ENCODE measurements at places on chromosomes 7 and 10.

DNA sequence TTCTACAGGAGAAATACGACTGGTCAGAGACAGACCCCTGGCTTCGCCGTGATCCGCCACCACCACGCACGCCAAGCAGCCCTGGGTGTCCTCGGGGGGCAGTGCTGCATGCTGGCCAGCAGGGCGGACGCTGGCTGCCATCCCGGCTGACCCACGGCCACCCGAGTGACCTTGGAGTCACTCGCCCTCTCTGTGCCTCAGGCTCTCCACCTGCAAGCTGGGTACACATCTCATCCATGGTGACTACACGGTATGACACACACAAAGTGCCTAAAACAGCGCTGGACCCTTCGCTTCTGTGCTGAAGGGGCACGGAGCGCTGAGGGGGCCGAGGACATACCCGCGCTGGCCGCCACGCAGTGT, 62.0 kb upstream of the RNF32 start:
- DNase-seq: no peak

GRCh38 chr7:28272461-28272877, 91.9 kb upstream of the JAZF1 start:
- DNase-seq: no peak

DNA sequence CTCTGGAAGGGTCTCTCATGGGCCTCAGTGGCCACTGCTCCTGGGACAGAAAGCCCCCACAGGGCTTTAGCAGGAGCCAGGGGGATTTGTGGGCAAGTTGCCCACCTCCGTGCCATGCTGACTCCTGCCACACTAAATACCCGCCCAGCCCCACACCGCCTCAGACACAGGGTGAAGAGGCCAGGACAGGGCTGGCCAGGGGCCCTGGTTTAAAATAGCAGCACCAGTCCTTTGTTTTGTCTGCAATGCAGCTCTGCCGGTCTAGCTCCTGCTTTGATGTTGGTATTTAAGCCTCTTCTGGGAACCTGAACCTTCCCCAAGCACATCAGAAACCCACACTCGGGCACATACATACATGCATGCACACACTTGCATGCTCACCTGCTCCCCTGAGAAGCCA, 14.4 kb upstream of the TNRC18 start:
- DNase-seq: no peak

- DNase-seq: no peak
Measured at GRCh38 chr10:30188101-30188500, 128.7 kb upstream of the JCAD start.

DNA sequence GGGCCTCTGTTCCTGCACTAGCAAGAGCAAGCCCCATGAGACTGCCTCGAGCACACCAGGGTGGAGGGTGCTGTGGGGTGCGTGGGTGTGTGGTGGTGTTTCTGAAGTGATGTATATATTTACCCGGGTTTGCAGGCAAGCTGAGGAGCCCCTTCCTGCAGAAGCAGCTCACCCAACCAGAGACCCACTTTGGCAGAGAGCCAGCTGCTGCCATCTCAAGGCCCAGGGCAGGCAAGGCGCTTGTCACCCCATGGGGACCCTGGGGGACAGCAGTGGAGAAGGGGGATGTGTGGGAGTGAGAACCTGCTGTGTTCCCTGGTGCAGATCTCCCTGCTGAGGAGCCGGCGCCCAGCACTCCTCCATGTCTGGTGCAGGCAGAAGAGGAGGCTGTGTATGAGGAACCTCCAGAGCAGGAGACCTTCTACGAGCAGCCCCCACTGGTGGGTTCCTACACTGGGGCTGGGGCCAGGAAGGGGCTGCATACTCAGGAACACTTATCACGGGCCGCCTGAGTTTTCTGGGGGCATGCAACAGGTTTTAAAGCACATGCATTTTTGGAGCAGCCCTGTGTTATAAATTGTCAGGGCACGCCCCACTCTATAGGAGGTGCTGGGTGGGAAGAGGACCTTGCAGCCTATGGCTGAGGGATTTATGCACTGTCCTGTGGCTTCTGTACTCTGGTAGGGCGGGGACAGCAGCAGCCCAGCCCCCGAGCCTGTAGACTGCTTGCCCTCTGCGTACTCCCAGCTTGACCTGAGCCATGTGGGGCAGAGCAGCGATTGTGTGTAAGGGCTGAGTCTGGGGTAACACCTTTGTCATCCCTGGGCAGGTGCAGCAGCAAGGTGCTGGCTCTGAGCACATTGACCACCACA, 5.9 kb downstream of the PGAM2 start:
- DNase-seq: no peak

- no peak for DNase-seq
Measured at GRCh38 chr7:84237533-84238173, 43.1 kb upstream of the SEMA3A start.

GRCh38 chr7:39609113-39609934, 14.0 kb upstream of the RALA start:
- DNase-seq: no peak

GRCh38 chr7:77450613-77451012, 34.5 kb upstream of the GSAP start:
- no peak for DNase-seq

DNA sequence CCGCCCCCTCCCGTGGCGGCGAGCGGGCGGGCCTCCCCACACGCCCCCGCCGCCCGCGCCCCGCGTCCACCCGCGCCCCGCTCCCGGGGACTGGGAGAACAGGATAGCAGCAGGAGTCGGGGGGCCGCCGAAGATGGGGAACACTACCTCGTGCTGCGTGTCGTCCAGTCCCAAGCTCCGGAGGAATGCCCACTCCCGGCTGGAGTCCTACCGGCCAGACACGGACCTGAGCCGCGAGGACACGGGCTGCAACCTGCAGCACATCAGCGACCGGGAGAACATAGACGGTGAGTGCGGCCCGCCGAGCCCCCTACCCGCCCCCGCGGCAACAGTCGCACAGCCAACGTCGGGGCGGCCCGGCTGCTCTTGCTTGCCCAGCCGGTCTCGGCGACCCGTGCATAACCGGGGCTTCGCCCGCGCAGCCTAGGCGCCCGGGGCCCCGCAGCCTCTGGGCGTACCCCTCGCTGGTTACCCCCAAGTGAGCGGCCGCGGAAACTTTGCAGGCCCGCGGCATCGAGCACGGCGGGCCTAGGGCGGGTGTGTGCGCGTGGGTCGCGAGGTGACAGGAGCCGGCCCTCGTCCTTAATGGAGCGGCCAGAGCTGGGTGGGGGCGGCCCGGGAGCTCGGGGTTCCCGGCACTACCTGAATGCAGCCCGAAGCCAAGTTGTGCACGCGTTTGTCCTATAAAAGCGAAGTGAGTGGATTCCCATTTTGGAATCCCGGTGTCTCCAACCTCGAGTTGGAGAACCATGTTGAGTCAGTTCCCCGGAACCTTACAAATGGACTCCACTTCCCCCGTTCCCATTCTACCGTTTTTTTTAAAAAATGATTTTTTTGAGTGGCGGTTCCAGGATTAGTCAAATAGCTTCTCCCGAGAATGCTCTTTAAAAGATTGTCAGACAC, 863 bp downstream of the CCNY start:
- DNase-seq: peak; percentile 24

DNA sequence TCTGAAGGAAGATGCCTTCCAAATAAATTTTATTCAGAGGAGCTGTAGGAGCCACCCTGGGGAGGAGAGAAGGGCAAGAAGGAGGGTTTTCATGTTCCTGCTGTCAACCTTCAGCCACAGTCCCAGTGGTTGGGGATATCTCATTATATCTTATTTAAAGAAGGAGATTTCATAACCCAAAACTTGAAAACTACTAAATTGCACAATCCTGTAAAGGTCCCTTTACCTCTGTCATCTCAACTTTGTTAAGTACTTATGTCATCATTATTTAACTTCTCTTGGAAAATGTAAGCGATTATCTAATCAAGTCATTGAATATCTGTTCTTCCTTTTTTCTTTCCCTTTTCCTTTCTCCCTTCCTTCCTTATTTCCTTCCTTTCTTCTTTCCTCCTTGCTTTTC, 794.5 kb upstream of the IGFBP3 start:
- DNase-seq: no peak

DNA sequence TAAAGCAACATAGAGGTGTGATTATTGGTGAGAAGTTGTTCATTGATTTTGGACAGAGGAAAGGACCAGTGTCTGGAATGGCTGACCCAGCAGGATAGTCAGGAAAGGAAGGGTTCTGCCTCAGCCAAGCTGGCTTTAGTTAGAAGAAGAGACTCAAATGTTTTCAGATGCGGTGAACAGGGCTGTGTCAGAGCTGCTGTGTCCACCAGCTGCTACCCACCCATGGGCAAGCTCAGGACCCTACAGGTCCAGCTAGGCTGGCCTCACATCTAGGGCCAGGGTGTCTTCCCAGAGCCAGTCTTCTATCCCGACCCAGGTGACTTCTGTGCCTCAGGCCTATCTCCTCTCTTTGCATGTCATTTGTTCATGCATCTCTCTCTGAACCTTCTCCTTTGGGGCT, 37.3 kb upstream of the CXCL12 start:
- no peak for DNase-seq

GRCh38 chr10:124721330-124722045, 22.7 kb downstream of the FAM53B start:
- no peak for DNase-seq

DNA sequence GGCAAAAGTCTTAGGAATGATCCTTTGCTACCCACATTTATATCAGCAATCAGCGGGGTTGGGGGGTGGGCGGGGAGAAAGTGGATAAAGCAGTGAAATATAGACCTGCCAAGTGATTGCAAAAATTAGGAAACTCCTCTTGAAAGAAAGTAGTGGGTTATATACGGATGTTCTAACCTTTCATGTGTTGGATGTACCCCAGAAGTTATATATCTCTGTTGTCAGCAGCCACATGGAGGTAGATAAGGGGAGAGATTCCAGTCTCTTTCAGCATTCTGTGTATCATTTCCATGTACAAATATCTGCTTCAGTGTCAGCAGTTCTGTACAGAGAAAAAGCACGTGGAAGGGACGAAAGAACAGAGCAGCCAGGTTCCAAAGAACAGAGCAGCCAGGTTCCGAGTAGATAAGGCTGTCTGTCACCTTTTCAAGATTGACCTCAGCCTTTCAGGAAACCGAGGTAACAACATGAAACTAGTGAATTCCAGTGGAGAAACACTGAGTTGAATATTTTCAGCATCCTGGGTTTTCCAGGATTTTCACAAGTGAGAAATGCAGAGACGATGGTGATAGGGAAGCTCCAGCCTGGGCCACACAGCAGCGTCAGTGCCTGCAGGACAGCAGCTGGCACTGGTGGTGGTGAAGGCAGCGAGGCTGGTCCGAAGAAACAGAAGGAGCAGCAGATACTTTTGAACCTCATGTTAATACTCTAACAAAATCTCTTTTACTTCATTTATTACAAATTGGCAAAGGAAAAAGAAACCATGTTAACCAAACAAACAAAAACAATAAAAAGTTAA, 212.3 kb downstream of the C7orf25 start:
- no peak for DNase-seq

- no peak for DNase-seq
Measured at GRCh38 chr10:130339091-130339490, 202.9 kb downstream of the GLRX3 start.

GRCh38 chr10:59234816-59235429, 58.5 kb downstream of the PHYHIPL start:
- DNase-seq: no peak

- DNase-seq: no peak
Measured at GRCh38 chr10:4658777-4659176, 167.2 kb upstream of the AKR1E2 start.

DNA sequence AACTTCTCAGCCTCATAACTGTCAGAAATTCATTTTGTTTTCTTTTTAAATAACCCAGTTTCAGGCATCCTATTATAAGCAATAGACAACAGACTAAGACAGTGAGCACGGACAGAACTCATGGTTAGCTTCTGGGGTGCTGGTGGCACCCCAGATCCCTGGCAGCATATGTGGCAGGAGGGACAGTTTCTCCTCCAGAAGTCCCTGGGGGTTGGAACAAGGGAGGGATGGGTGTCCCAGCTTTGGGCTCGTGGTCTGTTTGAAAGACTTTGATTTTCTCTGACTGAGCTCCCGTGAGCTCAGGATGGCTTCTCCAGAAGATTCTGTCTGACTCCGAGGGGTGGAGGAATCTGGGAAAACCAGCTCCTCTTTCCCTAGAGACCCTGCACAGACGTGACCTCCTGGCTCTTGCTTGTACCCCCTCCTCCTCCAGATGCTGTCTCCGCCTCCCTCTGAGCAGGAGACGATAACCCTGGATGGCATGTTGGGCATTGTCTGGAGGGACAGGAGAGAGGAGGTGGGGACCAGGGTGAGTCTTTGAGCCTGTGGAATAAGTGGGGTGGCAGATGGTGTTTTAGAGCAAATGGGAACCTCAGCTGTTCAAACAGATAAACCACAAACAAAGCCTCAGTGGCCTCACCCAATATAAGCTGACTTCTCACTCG, 421.1 kb downstream of the GLRX3 start:
- no peak for DNase-seq

- DNase-seq: no peak
Measured at GRCh38 chr7:50351267-50351666, 46.8 kb downstream of the IKZF1 start.

GRCh38 chr10:8665322-8665721, 610.8 kb downstream of the GATA3 start:
- DNase-seq: no peak

- DNase-seq: no peak
Measured at GRCh38 chr7:140160308-140160707, 16.5 kb downstream of the KDM7A start.

DNA sequence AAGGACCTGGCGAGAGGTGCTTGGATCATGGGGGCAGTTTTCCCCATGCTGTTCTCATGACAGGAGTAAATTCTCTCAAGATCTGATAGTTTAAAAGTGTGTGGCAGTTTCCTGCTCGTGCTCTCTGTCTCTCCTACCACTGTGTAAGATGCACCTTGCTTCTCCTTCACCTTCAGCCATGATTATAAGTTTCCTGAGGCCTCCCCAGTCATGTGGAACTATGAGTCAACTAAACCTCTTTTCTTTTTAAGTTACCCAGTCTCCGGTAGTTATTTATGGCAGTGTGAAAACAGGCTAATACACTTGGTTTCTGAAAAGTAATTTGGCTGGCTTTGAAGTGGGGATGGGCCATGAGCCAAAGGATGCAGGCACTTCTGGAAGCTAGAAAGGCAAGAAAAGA, 268.0 kb upstream of the KAT6B start:
- DNase-seq: no peak

GRCh38 chr7:130154501-130155317, 50.5 kb downstream of the TMEM209 start:
- no peak for DNase-seq

- no peak for DNase-seq
Measured at GRCh38 chr7:129386506-129386905, 47.7 kb upstream of the STRIP2 start.

DNA sequence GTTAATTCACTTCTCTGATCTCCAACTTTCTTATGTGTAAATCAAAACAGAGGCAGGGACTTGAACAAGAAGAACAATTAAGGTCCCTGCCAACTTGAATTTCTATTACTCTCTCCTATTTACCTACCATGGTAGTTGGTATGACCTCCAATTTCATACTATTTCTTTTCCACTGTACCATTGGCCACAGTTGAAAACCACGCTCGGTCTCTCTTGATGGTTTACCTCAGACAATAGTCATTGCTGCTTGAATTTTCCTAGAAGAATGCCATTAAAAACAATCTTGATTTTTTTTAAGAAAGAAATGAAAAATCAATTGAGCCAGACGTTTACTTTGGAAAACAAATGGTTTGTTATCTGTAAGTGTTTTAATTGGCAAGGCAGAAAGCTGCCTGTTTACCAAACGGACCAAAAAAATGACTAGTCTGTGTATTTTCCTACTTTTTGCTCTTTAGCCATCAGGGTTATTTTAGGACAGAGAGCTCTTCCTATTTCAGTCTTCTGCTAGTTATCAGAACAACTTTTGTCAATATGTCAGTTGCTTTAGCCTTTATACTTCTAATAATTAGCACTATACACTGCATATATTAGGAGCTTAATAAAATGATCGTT, 157.5 kb upstream of the PLXDC2 start:
- no peak for DNase-seq

GRCh38 chr7:29893351-29893965, 87.2 kb downstream of the WIPF3 start:
- DNase-seq: no peak

All from stimulated activated CD4-positive, alpha-beta T cell treated with anti-CD3 and anti-CD28 coated beads, TNF-alpha, amount 100 ng/mL, for 4 hours (primary cell).